Stimulated activated effector memory CD8-positive, alpha-beta T cell treated with anti-CD3 and anti-CD28 coated beads, Interleukin-12 subunit alpha, Interleukin-12 subunit beta, amount 100 ng/mL, for 72 hours (primary cell): ENCODE measurements at places on chromosomes 2 and 18.

GRCh38 chr18:10315522-10315921, 138.9 kb upstream of the APCDD1 start:
- DNase-seq, result no peak

DNA sequence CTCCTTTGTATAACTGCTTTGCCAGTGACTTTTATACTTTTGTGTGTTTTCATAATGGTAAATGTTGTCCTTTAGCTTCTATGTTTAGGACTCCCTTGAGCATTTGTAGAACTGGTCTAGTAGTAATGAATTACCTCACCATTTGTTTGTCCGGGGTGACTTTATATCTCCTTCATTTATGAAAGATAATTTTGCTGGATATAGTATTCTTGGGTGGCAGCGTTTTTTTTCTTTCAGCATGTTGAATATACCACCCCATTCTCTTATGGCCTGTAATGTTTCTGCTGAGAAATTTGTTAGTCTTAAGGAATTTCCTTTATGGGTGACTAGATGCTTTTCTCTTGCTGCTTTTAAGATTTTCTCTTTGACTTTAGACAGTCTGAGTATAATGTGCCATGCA, 56.0 kb downstream of the GPC1 start:
- no peak for DNase-seq

DNA sequence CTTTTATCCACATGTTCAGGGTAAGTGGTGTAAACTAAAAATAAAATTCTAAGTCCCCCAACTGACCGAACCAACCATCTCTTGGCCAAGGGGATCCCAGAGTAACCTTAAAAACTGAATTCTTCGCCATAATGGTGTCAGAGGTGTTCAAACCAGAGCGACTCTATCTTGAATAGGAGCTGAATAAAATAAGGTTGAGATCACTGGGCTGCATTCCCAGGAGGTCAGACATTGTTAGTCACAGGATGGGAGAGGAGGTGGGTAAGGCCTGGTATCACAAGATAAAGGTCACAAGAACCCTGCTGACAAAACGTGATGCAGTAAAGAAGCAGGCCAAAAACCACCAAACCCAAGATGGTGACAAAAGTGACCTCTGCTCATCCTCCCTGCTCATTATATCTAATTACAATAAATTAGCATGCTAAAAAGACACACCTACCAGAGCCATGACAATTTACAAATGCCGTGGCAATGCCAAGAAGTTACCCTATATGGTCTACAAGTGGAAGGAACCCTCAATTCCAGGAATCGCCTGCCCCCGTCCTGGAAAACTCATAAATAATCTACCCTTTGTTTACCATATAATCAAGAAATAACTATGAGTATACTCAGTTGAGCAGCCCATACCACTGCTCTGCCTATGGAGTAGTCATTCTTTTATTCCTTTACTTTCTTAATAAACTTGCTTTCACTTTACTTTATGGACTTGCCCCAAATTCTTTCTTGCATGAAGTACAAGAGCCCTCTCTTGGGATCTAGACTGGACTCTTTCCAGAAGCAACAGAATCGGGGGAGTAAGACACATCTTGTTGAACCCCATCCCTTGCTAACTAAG, 302.4 kb downstream of the STK39 start:
- no peak for DNase-seq

DNA sequence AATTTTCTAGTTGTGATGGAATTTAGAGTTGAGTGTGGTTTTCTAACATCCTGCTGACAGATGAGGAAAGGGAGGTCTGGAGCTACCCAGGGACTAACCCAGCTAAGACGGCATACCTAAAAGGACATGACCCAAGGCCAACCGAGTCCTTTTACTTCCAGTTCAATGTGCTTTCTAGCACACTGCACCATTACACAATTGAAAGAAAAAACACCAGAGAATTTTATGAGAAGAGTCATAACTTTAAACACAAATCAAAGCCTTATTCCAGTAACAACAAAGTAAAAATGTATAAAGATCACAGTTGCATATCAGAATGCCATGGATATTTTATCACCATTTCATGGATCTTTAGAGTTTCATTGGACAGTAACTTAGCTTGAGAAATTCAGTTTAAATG, 480.3 kb downstream of the MEIS1 start:
- DNase-seq, result no peak

- DNase-seq, result no peak
Observed at GRCh38 chr2:143468341-143468888, 339.2 kb downstream of the ARHGAP15 start.

- DNase-seq, result no peak
Observed at GRCh38 chr2:136306836-136307235, 188.9 kb upstream of the CXCR4 start.

- DNase-seq, result no peak
Observed at GRCh38 chr2:226405465-226405864, 394.2 kb downstream of the IRS1 start.

DNA sequence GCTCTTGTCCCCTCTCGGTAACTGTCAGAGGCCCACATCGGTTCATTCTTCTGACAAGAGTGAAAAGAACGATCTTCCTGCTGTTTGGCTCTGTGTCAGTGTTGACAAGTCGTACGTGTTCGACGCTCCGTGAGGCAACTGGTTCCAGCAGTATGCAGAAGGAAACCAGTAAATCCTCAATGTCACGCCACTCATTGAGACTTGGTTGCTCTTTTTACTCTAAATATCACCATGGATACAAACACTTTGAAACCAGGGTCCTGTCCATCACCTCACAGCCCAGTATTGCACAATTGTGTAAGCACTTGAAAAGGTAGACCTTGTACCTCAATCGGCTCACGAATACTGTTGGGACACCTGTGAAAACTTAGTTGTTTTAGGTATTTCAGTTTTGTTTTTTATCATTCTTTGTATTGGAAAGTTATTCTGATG, 136.4 kb downstream of the ZNF407 start:
- no peak for DNase-seq

GRCh38 chr18:56812674-56813073, 161.5 kb downstream of the WDR7 start:
- DNase-seq, result no peak

DNA sequence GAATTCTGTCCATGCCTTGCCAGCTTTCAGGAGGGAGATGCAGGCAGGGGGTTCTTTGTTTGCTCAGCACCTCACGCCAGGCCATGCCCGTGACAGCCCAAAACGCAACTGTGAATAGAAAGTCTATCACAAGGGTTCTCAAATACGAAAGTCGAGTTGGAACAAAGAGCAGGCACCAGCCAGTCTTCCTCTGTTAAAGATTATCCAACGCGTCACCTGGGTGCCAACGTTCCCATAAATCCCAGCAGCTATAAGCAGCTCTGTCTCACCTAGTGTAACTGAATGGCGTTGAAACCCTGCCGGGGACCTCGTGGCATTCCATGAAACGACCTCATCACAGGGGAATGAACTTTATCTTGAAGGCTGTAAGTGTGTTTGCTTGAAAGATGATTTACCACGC, 84.8 kb upstream of the GATA6 start:
- DNase-seq, result no peak
